ENCODE measurements at places on chromosomes 2 and 18.
A peak's percentile ranks its signal among the peaks of the same experiment; 100 is the strongest.

DNA sequence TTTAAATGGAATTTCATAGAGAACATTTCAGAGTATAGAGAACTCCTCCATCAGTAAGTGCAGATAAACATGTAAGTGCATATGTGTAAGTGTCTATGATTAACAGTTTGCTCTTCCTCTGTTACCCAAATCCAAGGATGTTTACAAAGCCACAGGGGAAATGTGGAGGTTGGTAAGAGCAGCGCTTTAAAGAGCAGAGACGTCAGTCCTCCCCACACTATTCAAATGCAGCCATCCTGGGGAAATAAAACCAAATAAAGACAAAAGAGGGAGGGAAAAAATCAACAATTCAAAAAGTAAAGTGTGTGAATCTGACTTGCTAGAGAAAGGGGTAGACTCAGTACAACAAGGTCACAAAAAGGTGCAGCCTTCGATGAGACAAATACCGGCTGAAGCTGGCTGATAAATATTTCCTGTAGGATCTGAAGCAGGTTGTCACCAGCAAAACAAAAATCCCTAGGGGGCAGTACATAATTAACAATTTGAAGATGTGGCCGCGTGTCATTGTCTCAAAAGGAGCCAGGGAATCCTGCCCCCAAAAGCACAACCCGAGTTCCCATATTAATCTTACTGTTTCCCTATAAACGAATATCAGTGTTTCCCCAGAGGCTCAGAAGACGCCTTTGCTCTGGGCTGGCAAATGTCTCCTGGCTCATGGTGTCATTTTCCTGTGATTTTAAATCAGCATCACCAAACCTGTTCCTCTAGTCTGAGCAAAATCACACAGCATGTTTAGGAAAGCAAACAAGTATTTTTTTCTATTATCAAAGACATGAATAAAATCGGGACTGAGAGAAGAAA, 216.5 kb downstream of the CDCA7 start:
- peak; percentile 11 for DNase-seq
- peaks cover 2% of the 10 kb centered on the region for H3K27me3 ChIP-seq
- H3K27ac ChIP-seq: peak overlapping the region; percentile 95
- H3K4me3 ChIP-seq: peak overlapping the region; percentile 68

- DNase-seq: no peak
- no peaks in the 10 kb centered on the region for H3K36me3 ChIP-seq
- no peak overlapping the region for H3K4me3 ChIP-seq
- H3K27me3 ChIP-seq: peaks cover 4% of the 10 kb centered on the region
- no peak overlapping the region for H3K27ac ChIP-seq
- peaks cover 9% of the 10 kb centered on the region for H3K4me1 ChIP-seq
These were observed 169.2 kb upstream of the SMAD2 start for GRCh38 chr18:48099481-48100164.

DNA sequence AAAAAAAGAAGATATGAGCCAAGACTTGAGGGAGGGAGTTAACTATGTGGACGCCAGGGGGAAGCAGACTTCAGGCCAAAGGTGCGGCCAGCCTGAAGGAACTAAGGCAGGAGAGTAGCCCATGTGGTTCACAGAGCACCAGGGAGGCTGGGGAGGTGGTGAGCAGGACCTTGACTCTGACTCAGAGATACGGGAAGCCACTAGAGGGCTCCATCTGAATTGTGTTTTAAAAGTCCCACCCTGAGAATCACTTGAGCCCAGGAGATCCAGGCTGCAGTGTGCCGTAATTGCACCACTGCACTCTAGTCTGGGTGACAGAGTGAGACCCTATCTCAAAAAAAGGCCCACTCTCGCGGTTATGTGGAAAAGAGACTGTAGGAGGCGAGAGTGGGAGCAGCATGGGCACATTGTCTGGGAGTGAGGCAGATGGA, 12.3 kb downstream of the CEP192 start:
- H3K36me3 ChIP-seq: peaks cover 5% of the 10 kb centered on the region
- no peak overlapping the region for H3K4me3 ChIP-seq
- peak; percentile 58 for DNase-seq
- no peaks in the 10 kb centered on the region for H3K27me3 ChIP-seq
- H3K27ac ChIP-seq: no peak overlapping the region
- peaks cover 14% of the 10 kb centered on the region for H3K4me1 ChIP-seq

- peaks cover 13% of the 10 kb centered on the region for H3K4me1 ChIP-seq
- no peak for DNase-seq
- peaks cover 55% of the 10 kb centered on the region for H3K27me3 ChIP-seq
These were observed 6.3 kb downstream of the RAX start for GRCh38 chr18:59266886-59267502.

DNA sequence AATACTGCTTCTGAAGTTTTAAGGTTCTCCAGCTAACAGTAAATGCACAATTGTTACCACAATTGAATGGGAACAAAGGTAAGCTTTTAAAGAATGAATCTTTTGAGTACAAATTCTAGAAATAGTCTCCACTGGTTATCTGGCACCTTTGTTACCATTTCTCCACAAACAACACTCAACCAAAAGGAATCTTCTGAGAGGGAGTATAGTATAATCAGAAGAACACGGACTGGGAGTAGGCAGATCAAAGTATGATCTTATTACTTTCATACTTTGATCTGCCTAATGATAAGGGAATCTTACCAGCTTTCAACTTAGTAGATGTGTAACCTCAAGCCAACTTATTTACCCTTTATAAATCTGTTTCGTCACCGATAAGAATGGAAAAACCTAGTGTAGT, 1.4 kb downstream of the CEP76 start:
- H3K27ac ChIP-seq: peak overlapping the region; percentile 3
- no peaks in the 10 kb centered on the region for H3K36me3 ChIP-seq
- H3K4me1 ChIP-seq: peaks cover 30% of the 10 kb centered on the region
- peaks cover 8% of the 10 kb centered on the region for H3K27me3 ChIP-seq

DNA sequence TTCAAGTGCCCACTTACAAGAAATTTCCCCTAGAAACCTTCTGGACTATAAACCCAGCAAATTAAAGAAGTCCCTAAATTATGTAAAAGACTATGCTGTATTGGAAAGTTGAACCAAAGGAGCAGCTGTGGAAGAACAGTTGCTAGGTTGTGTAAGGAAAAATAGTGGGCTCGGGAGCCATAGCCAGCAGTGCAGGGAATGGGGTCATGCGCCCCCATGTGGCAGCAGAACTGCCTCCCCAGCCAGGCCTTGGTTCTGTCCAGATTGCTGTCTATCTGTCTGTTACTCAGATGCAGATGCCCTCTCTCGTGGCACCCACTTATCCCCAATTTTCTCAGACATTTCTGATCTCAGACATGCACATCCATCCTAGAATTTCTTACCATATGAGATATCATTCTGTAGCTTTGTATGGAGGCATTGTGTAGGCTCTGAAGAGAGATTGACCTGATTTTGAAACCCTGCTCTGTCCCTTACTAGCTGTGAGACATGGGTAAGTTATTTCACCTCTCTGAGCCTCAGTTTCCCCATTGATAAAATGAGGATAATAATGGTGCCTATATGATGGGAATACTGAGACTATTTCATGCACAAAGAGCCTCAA, 258.3 kb downstream of the SS18 start:
- H3K4me3 ChIP-seq: no peak overlapping the region
- H3K36me3 ChIP-seq: no peaks in the 10 kb centered on the region
- H3K4me1 ChIP-seq: peaks cover 4% of the 10 kb centered on the region
- peak; percentile 80 for DNase-seq
- no peaks in the 10 kb centered on the region for H3K27me3 ChIP-seq

DNA sequence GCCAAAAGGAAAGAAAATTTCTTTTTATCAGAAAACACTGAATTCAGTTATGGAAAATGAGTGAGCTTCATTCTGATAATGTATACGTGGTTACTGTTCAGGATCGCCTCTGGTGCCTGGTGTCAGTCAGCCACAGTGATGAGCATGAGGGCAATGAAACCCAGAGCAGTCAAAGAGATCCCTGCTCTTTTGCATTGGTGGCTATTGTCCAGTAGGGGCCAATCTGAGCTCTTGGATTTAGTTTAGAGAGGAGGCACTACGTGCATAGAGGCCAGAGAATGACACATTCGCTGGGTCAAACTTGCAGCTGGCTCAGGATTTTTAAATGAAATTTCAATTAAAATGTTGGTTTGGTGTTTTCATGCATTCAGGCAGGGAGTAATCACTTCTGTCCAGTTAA, 522.9 kb downstream of the TMEM182 start:
- no peak for DNase-seq
- no peaks in the 10 kb centered on the region for H3K36me3 ChIP-seq
- H3K4me3 ChIP-seq: no peak overlapping the region

- no peak overlapping the region for H3K27ac ChIP-seq
- H3K4me1 ChIP-seq: peaks cover 20% of the 10 kb centered on the region
- H3K27me3 ChIP-seq: peaks cover 7% of the 10 kb centered on the region
- no peaks in the 10 kb centered on the region for H3K36me3 ChIP-seq
These were observed 179.8 kb upstream of the HAAO start for GRCh38 chr2:42971947-42972736.

GRCh38 chr2:173404841-173405750, 50.4 kb downstream of the CDCA7 start:
- no peak for DNase-seq
- no peak overlapping the region for H3K27ac ChIP-seq
- H3K27me3 ChIP-seq: peaks cover 3% of the 10 kb centered on the region
- peaks cover 17% of the 10 kb centered on the region for H3K4me1 ChIP-seq
- H3K36me3 ChIP-seq: no peaks in the 10 kb centered on the region

GRCh38 chr18:38980420-38980819, 1414.8 kb upstream of the CELF4 start:
- no peak overlapping the region for H3K27ac ChIP-seq
- H3K27me3 ChIP-seq: peaks cover 1% of the 10 kb centered on the region
- no peaks in the 10 kb centered on the region for H3K36me3 ChIP-seq
- DNase-seq: no peak

DNA sequence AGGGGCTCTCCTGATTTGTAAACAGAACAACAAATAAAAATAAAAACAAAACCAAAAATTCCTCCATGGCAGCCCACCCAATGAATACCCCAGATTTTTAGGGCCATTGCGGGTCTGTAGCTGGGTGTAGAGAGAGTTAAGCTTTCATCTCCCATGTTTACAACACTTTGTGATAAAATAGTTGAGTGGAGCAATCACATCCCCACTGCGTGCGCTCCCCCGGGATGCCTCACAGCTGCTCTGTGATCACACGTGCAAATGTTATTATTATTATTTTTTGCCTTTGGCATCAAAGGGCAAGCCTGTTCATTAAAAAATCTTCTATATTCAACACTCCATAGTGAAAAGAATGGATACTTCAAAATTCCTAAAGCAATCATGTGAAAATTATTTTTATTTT, 118.0 kb downstream of the MBP start:
- peaks cover 4% of the 10 kb centered on the region for H3K4me1 ChIP-seq
- no peak overlapping the region for H3K4me3 ChIP-seq
- H3K27ac ChIP-seq: no peak overlapping the region
- no peak for DNase-seq
- H3K36me3 ChIP-seq: peaks cover 11% of the 10 kb centered on the region

- H3K4me3 ChIP-seq: no peak overlapping the region
- no peak overlapping the region for H3K27ac ChIP-seq
- peaks cover 22% of the 10 kb centered on the region for H3K4me1 ChIP-seq
- peaks cover 4% of the 10 kb centered on the region for H3K27me3 ChIP-seq
- DNase-seq: no peak
These were observed 351.7 kb downstream of the HRH4 start for GRCh38 chr18:24811950-24812681.

DNA sequence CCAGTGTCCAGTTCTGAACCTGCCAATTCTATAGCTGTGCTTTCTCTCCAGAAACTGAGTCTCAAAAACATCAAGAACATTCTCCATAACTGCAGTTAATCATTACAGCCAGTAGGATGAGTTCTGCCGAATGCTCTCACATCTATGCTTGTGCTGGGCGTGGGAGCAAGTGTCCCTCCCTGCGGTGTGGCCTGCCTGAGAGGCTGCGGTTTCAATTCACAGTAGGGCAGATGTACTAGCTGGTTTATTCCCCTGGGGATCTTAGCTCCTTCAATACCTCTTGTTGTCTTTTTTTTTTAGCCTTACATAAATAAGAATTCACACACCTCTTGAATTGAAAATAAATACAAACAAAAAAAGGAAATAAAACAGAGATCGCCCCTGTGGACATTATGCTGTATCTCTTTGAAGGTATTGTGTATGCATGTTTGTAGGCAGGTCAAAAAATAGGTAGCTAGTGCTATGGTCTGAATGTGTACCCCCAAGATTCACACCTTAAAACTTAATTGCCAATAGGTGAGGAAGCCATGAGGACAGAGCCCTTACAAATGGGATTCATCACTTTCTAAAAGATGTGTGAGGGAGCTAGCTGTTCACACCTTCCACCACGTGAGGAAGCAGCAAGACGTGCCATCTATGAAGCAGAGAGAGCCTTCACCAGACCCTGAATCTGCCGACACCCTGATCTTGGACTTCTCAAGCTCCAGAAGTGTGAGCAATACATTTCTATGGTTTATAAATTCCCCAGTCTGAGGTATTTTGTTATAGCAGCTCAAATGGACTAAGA, 74.3 kb downstream of the BCL2L11 start:
- peaks cover 22% of the 10 kb centered on the region for H3K4me1 ChIP-seq
- H3K36me3 ChIP-seq: no peaks in the 10 kb centered on the region
- no peak overlapping the region for H3K4me3 ChIP-seq
- DNase-seq: no peak
- no peak overlapping the region for H3K27ac ChIP-seq
- no peaks in the 10 kb centered on the region for H3K27me3 ChIP-seq
